ENCODE measurements at places on chromosomes 12 and 14. TPM values are rescaled to one million over a fixed set of nuclear protein-coding genes. Genes with fewer than 3 reads are reported as not detected.

Gene DHRS2
- total RNA-seq: 5.8 TPM

Gene CMKLR1
- total RNA-seq: 1.4 TPM

Gene NPFF
- total RNA-seq: 3.0 TPM

Gene CLEC6A
- not detected for total RNA-seq

Gene IRAK3
- 3.0 TPM for total RNA-seq
